ENCODE measurements at places on chromosomes 7 and 10. TPM values are rescaled to one million over a fixed set of nuclear protein-coding genes. Genes with fewer than 3 reads are reported as not detected.

The FGL2 gene
- total RNA-seq: 9.1 TPM

The SMO gene
- total RNA-seq: 12.2 TPM

The EPC1 gene
- total RNA-seq: 39.2 TPM

The COBL gene
- total RNA-seq: 22.3 TPM

The BZW2 gene
- total RNA-seq: 41.5 TPM

The CHCHD3 gene
- 24.4 TPM for total RNA-seq

The ERV3-1 gene
- total RNA-seq: 9.2 TPM

The RARRES2 gene
- total RNA-seq: 245 TPM

The LRRC4 gene
- 0.33 TPM for total RNA-seq

The NACAD gene
- total RNA-seq: 1.6 TPM

The PKD2L1 gene
- not detected for total RNA-seq

The RET gene
- total RNA-seq: 0.78 TPM

DNA sequence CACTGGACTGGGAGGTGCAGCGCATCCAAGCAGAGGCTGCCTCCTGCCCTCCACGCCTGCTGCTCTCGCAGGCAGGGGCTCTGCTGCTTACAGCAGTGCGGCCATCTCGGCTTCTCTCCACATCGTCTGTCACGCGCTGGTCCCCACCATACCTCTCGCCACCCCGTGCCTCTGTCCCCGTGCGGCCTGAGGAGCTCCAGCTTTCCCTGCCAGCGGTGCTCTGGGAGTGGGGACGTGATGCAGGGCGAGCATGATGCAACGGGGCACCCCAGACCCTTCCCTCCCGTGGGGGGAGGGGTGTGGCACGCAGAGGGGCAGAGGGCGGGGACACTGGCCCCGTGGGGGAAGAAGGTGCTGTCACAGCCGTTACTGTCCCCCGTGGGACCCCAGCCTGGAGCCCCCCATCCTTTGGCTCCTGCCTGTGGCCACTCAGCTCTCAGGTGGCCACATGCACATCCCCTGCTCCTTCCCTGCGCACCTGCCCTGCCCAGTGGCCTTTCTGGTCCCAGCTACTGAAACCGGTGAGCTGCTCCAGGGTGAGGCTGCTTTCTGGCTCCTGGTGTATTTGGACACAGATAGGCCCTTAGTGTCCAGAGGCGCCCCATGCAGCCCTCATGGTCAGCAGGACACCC is 9.0 kb downstream of the GET4 start:
- no peak for DNase-seq

DNA sequence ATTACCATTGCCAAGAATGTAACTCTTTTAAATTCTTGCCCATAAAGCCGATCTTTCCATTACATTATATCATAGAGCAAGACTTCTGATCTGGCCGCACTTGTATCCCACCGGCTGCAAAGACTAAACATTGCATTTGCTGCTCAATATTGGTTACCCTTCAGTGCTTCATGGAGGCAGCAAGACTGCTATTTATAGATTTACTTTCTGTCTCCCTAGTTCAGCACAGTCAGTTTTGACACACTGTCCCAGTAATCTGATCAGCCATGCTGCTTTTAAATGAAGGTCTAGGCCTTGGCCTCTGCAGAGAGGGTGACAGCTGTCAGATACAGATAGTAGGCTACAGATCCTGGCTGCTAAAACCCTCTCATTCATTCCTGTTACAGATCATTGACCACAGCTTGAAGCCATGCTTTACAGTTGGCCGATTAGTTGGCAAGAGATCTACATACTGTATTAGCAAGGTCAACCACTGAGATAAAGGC is 562.6 kb upstream of the GALNT17 start:
- no peak for DNase-seq

GRCh38 chr10:4246881-4247358 is 461.9 kb upstream of the KLF6 start:
- DNase-seq: no peak

GRCh38 chr10:88763441-88763840 is 3.6 kb downstream of the LIPN start:
- DNase-seq: no peak

- DNase-seq: no peak
Measured at GRCh38 chr10:113534423-113534822, 18.4 kb upstream of the HABP2 start.

GRCh38 chr10:119997429-119997828 is 104.9 kb downstream of the SEC23IP start:
- no peak for DNase-seq

DNA sequence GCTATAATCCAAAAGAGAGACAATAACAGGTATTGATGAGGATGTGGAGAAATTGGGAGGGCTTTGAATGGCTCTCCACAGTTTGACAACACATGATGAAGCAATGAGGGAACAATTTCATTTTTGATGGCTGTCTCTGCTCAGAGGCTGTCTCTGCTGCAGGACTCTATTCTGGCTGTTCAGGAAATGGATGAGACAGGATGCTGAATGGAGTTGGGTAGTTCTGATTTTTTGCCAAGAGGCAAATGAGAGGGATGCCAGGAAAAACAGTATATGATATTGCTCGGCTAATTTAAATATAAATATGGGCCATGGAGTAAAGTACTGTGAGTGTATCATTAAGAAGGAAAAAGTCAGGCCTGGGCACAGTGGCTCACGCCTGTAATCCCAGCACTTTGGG is 16.8 kb downstream of the APBB1IP start:
- DNase-seq: no peak

GRCh38 chr10:34177445-34177844 is 637.7 kb downstream of the PARD3 start:
- no peak for DNase-seq

GRCh38 chr10:78560341-78560688 is 508.5 kb upstream of the ZMIZ1 start:
- no peak for DNase-seq

DNA sequence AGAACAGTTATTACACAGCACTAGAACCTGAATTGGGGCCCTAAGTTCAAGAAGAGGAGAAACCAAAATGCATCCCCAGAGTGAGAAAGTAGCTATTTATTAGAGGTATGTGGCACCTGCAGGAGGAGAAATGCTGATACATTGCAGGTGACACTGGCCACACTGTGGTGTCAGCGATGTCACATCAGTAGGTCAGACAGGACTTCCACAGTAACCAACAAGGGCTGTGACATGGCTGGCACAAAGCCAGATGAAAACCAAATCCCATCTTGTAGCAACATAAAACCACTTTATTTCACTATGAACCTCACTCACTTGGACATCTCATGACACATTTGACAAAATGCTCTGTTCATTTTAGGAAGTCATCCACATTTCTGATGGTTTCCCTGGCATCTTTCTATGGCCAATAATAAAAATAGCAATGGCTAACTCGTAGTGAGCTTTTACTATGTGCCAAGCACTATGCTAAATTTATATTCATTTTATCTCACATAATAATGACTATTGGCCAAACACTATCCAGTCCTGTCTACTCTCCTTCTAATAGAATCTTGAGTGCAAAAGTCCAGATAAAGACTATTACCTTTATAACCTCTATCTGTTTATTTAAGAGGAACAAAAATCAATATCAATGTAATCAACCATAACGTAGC is 154.2 kb downstream of the TSPAN12 start:
- no peak for DNase-seq

GRCh38 chr10:4067931-4068561 is 283.0 kb upstream of the KLF6 start:
- DNase-seq: no peak

GRCh38 chr7:80053124-80053523 is 81.5 kb upstream of the GNAI1 start:
- DNase-seq: no peak

GRCh38 chr10:71213761-71214440 is 1.5 kb downstream of the UNC5B start:
- DNase-seq: peak; percentile 75

DNA sequence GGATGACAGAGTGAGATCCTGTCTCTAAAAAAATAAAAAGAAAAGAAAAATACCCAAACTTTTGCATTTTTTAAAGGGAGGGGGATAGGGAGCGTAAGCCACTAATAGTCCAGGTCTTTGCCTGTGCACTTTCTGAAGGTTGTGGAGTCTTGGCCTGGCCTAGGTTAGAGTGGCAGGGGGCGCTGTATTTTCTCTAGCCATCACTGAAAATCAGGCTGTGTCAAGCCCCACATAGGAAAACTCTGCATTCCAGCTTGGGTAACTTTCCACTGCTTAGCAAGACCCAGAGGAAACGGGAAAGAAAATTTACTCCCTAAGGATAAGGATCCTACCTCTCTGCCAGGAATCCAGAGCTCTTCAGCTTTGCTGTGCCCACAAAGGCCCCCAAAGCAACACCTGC is 10.5 kb upstream of the PAX4 start:
- no peak for DNase-seq

DNA sequence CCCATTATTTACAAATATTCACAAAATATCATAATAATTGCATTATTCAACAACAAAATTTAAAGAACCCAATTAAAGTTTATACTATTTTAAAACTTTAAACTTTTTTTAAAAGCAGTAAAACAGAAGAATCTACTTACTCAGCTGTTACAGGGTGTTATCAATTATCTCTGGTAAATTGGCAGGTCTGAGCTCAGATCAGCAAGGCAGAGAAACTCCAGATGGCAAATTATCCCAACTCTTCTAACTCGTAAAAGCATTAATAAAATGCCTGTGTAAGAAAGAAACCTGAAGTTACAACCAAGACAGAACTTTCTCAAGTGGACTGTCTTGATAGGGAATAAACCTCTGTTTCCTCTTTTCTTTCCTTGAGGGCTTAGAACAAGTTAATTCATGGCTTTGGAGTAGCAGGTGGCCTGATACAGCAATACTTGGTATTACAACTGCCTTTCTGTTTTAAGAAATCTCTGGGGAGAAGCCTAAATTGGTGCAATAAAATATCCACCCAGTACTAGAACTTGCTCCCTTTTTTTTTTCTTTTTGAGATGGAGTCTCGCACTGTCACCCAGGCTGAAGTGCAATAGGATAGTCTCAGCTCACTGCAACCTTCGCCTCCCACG is 275.3 kb upstream of the MKLN1 start:
- DNase-seq: no peak

- DNase-seq: no peak
Measured at GRCh38 chr7:92293896-92294590, 48.3 kb downstream of the ANKIB1 start.

DNA sequence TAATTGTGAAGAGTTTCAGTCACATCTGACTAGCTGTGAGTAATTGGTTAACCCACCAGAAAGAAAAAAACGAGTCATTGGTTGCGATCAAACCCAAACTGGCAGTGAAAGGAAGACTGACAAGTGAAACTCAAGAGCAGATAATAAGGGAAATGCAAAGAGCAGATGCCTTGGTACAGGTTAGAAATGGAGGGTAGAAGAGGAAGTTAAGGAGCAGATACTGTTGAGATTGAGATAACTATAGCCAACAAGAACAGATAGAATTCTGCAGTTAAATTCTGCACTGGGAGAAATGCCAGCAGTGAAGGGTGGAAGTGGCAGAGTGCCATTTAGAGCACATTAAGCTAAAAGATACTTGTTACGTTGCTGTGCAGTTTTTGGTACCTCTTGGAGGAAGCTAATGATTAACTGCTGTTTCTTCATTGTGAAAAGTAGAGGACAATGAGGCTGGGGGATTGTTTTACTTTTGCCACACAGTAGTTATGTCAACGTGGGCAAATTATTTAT is 65.8 kb downstream of the CDK13 start:
- DNase-seq: peak; percentile 26

DNA sequence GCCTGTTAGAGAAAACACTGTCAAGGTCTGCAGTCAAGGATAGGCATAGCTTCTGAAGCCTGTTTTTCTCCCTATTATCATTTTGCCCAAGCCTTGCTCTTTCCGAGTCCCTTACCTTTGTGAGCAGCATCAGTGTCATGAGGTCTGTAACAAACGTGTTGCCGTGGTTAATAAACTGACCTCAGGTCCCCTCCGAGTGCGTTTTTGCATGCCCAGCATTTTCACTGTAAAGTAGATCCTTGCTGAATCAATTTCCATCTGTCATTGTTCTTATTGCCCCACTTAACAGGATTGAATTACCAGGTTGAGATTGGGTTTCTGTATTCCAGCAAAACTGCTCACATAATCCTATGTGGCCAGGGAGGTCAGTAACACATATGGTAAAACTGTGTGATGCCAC is 110.3 kb downstream of the ZNF248 start:
- no peak for DNase-seq

GRCh38 chr10:4533621-4534020 is 292.4 kb upstream of the AKR1E2 start:
- DNase-seq: no peak

DNA sequence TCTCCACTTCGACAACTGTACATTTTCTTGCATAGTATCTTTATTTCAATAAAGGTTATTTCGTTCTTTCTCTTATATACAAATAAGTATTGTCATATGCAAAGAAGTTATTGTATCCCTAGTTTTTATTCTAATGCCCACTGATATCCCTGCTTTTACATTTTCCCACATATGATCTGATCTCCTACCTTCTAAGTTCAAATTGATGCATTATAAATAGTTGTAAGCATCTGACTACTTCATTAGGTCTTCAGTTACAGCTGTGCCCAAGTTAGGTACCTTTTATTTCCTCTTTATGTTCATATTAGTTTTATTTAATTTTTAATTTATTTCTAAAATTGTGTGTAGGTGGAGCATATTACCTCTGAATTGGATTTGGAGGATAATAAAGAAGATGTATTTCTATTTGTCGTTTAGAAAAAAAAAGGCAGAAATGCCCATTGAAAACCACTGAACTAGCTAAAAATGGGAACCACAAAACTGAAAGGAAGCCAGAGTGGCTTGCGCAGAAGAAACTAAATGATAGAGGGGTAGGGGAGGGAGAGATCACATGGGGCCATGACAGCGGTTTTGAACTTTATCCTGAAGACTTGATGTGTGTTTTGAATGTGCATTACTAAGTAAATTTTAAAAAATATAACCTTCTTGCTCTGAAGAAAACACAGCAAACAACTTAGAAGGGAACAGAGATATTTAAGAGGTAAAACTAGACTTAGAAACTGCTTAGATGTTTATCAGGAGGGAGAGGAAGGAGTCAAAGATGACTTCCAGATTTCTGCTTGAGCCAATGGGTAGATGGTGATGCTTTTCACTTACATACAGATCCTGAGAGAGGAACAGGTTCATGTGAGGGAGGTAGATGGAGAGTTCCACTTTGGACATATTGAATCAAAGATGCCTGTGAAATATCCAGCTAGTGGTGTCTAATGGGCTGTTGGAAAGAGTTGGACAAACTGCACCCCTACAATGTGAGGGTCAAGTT is 9.3 kb upstream of the ZC3HAV1L start:
- DNase-seq: no peak

GRCh38 chr7:7959979-7960670 is 8.5 kb upstream of the GLCCI1 start:
- no peak for DNase-seq

DNA sequence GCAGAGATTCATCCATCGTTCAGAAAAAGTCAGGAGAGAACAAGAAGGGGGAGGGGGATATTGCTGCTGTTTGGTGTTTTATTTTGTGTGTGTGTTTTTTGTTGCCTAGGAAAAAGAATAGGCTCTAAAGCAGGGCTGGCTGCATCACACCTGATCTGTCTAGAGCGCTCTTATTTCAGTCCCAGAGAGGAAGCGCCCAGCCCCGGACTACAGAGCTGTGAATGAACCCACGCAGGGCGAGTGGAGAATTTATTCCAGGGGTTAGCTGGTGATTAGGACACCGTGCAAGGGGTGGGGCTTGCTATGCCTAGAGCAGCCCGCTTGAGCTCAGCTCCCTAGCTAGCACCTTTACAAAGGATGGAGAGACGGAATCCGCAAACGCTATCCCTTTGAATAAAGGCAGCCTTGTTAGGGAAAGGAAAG is 621 bp upstream of the FAM13C start:
- peak; percentile 65 for DNase-seq

- no peak for DNase-seq
Measured at GRCh38 chr10:58696736-58697135, 184.1 kb downstream of the BICC1 start.
